Transverse colon (tissue), 4 donors: ENCODE measurements at places on chromosomes 4 and X. TPM values are rescaled to one million over a fixed set of nuclear protein-coding genes. Genes with fewer than 3 reads are reported as not detected.

The PTPN13 gene
- total RNA-seq, result 18.5 TPM

The SH2D1A gene
- total RNA-seq, result 0.14 TPM

The SAGE1 gene
- total RNA-seq, result not detected

The WAS gene
- total RNA-seq, result 5.9 TPM

The LDB2 gene
- total RNA-seq, result 8.6 TPM

The SMAD1 gene
- total RNA-seq, result 42.9 TPM

The PCDH10 gene
- total RNA-seq, result 0.27 TPM

The EDA2R gene
- 0.48 TPM for total RNA-seq

DNA sequence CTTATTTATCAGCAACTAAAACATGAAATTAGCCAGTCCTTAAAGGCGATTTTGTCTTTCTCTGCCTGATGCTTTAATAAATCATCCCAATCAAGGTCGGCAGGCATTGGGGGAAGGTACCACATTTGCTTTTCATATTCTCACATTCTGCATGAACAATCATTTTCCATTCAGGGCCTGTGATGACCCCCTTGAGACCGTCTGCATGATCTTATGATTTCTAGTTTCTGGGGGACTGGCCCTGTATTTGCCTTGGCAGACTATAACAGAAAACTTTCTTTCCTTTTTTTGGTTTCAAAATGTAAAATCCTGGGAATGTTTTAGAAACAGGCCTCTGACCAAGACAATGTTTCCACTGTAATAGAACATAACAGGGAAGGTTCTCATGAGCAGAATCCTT is 296.8 kb downstream of the IDS start:
- DNase-seq, result no peak

GRCh38 chrX:790783-791360 is 160.3 kb downstream of the SHOX start:
- no peak for DNase-seq

DNA sequence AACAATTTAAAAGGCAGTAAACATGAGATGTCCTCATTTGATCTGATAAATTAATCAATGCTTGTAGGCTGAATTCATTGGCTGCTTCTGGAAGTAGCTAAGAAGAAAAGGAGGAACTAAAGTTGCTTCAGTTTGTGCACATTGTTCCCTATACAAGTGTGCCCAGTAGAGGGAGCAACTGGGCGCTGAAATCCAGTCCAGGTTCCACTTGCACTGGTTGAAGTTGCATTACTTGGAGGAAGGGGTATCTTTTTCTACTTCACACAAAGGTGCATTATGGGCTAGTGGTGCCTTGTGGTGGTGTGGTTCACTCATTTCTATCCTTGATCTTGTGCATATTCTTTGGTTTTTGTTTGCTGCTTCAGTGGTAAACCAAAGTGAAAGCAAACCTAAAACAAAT is 67.9 kb upstream of the SOX3 start:
- peak; percentile 14 for DNase-seq

DNA sequence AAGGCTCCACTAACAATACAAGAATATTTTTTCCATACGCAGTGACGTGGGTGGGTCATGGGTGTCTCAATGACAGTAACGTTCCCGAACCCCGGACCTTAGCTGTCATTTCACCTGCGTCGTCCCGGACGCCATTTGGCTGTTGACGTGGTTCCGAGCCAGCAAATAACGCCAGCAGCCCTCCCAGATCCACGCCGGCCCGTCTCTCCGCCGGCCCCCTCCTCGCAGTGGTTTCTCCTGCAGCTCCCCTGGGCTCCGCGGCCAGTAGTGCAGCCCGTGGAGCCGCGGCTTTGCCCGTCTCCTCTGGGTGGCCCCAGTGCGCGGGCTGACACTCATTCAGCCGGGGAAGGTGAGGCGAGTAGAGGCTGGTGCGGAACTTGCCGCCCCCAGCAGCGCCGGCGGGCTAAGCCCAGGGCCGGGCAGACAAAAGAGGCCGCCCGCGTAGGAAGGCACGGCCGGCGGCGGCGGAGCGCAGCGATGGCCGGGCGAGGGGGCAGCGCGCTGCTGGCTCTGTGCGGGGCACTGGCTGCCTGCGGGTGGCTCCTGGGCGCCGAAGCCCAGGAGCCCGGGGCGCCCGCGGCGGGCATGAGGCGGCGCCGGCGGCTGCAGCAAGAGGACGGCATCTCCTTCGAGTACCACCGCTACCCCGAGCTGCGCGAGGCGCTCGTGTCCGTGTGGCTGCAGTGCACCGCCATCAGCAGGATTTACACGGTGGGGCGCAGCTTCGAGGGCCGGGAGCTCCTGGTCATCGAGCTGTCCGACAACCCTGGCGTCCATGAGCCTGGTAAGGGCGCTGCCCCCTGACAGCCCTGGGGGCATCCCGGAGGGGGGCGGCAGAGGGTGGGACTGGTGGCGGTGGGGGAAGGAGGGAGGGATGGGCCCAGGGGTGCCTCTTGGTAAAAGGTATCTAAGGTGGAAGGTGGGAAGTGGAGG is at the start of gene CPE:
TSS of gene CPE (plus strand) at position 264 of the 933 bp plus-strand sequence. CDS start at position 478, 214 bp downstream.
- DNase-seq, result peak; percentile 77

DNA sequence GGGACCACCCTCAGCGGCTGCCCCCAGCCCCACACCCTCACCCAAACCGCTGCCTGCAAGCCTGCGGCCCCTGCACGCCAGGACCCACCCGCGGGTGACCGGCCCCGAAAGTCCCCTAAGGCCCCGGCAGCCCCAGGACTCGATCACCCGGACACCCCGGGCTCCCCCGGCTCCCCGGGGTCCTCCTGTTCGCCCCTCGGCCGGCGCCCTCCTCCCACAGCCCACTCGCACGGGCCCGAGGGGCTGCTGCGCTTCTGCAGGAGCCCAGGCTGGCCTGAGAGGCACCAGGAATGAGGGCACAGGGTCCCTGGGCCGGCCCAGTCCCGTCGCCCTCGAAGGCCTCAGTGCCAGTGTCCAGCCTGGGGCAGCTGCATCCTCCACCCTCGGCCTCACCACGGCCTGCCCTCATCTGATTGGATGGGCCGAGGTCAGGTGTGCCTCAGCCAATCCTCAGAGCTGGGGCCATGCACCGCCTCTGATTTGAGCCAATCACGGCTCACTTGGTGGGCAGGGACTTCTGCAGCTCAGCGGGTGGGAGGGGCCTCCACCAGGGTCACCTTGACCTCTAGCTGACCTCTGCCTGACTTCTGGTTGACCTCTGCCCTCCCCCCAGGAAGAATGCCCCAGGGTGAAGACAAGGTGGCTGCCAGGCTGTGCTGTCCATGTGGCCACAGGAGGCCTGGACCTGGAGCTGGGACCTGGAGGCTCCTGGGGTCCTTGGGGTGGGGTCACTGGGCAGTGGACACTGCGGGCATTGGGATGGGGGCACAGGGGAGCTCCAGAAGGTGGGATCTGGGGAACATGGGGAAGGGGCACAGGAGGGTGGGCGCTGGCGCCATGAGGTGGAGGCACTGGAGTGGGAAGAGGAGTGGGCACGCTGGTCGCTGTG is 97.6 kb upstream of the NKX1-1 start:
- DNase-seq, result peak; percentile 4

GRCh38 chr4:3784454-3785291 is 18.5 kb downstream of the ADRA2C start:
- DNase-seq, result no peak

DNA sequence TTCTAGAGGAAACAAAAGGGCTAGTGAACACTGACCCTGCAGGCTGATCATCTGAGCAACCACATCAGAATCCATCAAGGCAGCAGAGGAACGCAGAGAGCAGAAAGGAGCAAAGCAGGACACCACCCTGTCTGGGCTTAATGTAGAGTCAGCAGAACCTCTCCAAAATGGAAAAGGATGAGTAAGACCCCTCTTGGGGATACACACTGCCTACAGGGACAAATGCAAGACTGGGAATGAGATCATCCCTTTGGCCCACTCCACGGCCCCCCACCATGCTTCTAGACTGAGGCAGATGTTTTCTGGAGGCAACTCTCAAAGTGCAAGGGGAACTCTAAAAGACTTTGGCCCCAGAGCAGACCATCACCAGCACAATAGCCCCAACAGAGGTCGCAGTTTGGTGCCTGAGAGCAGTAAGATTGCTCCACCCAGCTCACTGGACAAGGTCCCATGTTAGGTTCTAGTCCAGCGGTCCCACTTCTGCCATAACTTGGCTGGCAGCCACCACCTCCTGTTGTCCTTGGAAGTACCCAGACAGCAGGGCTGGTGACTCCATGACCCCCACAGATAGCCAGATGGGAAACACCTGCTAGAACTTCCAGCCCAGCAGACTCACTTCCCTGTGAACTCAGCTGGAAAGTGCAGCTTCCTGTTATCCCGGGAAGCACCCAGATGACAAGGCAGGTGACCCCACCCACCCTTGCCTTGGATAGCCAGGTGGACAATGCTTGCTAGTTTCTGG is 372.7 kb downstream of the INPP4B start:
- peak; percentile 13 for DNase-seq

DNA sequence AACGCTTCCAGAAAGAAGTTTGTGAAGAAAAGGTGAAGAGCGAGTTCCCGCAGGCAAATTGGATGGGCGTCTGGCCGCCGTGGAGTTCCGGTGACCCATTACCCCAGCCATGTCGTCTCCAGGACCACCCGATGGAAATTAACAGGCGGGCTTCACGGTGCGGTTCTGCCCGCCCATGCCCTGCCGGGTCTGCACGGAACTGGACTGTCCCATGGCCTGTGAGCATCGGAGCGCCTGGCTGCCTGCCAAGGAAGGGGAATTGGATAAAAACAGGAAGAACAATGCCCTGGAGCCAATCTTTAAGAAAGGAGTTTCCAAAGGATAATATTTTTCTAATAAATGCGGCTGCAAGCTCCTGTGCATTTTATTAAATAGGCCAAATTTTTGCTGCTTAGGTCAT is 319.8 kb upstream of the SLC7A11 start:
- DNase-seq, result no peak

GRCh38 chrX:110042496-110042895 is 39.6 kb downstream of the TMEM164 start:
- DNase-seq, result no peak

GRCh38 chr4:38180456-38180855 is 220.3 kb downstream of the PTTG2 start:
- DNase-seq, result no peak

DNA sequence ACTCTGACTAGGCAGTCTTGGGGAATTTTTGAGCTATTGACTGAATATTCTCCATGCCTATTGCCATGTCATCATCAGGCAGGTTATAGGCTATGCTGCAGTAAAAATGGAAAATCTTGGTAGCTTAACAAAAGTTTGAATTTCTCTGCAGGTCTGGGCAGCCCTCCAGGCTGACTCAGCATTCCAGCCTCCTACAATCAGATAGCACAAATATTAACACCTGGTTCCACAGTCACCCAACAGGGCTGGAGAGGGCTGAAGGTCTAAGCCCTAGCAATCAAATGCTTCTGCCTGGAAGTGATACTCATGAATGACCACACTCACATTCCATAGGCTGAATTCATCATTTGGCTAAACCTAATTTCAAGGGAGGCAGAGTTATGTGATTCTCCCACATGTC is 9.6 kb upstream of the PPP3CA start:
- DNase-seq, result no peak

GRCh38 chrX:133214301-133214700 is 3.9 kb downstream of the TFDP3 start:
- DNase-seq, result no peak

GRCh38 chr4:59518005-59518823 is 1681.9 kb upstream of the ADGRL3 start:
- DNase-seq, result no peak

- no peak for DNase-seq
Measured at GRCh38 chr4:154421618-154422017, 70.0 kb downstream of the DCHS2 start.

DNA sequence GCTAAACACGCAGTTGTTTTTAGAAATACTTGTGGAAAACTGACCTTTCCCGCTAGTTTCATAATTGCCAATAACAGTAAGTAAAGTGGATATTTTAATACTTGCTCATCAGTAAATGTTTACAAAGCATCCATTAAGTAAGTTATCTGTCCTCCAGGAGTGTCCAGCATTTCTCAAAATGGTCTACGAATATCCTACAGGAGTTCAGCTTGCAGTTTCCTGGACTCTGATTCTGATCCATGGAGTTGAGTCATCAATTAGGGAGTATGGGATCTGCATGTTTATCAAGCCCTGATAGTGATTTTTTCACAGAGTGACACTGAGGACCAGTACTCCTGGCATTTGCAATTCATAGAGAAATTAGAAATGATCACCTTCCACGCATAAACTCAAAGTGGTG is 325.2 kb upstream of the AADAT start:
- DNase-seq, result no peak
